Anterior cingulate cortex (tissue), 58 donors: ENCODE measurements at places on chromosomes 5 and 9.

GRCh38 chr5:164097749-164098148 is 592.3 kb downstream of the MAT2B start:
- no peak for DNase-seq

DNA sequence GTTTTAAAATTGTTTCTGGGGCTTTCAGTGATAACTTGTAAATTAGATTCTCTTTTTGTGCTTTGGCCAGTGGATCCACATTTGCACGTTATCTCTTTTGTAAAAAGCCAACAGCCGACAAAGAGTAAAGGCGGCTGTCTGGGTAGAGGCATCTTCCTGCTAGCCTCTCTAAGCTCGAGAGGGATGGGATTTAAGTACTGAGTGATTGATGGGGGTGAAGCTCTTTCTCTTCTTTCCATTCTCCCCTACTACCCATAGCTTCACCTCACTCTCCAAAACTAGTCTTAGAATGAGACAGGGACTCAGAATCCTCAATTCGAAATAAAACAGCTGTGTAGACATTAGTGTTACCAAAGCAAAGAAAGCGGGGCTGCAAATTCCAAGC is 3.4 kb downstream of the PBX3 start:
- DNase-seq: no peak

DNA sequence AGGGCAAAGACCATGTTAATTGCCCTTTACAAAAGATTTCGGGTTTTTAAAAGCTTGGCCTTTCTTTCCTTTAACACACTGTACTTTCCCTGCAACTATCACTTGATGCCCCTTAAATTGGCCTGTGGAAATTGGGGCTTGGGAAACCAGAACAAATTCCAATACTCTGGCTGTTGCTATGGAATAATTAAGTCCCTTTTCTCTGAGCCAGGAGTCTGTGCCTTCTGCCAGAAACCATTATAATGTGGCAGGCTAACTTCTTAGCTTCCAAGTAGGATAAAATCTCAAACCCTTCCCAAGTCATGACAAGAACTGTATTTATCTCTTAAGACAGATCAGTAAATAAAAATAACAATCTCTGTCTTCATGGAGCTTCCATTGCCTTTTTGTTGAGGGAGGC is 1.1 kb upstream of the SPINK1 start:
- no peak for DNase-seq

DNA sequence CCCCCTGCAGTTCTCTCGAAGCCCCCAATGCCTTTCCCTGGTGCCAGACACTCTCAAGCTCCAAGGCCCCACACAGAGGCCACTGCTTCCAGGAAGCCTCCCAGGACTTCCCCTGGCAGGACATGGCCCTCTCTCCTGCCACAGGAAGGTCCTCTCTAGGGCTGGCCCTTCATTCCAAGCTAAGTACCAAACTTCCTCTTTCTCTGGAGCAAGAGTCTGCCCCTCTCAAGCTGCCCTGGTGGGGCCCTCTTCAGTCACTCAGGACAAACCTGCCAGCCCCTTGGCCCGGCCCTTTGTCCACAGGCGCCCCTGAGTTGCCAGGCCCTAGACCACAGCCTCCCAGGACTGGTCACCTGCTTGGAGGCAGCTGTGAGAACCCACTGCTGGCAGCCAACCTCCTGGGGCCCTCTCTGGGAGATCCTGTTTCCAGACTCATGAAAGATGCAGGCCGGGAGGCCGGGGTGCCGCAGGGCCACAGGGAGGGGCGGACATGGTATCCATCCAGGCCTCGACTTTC is 6.6 kb downstream of the NINJ1 start:
- DNase-seq: no peak
